Breast epithelium (tissue), 4 donors: ENCODE measurements at places on chromosomes 6 and 20. TPM values are rescaled to one million over a fixed set of nuclear protein-coding genes. Genes with fewer than 3 reads are reported as not detected.

The WDR27 gene
- total RNA-seq, result 21.3 TPM

GRCh38 chr20:944774-945410 lies 28.8 kb upstream of the ANGPT4 start:
- DNase-seq, result no peak

DNA sequence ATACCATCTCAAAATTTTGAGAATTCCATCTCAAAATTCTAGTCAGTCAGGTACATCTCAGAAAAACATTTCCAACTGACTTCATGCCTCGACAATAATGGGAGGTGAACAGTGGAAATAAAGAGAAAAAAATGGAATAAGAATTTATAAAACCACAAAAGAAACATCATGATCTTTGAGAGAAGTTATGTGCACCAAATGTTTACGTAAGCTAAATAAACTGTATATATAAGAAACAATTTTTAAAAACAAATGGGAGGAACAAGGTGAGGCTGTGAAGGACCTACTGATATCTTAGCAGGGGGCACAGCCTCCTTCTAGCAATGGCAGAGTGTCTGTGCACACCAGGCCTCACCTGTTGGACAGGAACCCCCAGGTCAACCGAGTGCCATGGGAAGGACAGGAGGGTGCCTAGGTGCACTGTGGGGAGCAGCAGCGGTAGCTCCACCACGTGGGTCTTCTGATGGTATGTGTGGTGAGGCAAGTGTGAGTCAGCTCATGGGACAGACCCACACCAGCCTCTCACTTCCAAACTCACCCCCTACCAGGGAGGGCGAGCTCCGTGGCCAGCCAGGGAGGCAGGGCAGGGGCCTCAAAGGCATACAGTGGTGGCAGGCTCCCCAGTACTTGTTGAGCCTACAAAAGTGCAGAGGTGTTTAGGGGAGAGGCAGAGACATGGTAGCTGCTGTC lies 23.2 kb downstream of the DIDO1 start:
- DNase-seq, result no peak

DNA sequence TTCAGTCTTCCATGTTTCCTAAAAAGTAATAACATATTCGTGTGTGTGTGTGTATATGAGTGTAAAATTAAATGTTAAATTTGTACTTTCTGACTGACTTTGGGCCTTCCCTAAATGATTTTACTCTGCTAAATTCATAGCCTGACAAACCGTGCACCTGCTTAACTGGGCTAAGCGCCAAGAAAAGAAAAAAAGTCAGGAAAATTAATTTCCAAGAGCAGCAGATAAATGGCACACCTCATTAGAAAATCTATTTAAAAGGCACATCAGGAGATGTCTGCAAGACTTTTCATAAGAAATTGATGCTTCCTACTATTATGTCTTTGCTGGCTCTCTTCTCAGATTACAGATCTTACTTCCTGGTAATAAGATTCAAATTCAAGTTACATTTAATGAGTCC lies 72.4 kb downstream of the TRDN start:
- no peak for DNase-seq

The CLPSL1 gene
- total RNA-seq, result not detected

- DNase-seq, result peak; percentile 44
Observed at GRCh38 chr6:33840048-33840926, 36.5 kb upstream of the MLN start.

DNA sequence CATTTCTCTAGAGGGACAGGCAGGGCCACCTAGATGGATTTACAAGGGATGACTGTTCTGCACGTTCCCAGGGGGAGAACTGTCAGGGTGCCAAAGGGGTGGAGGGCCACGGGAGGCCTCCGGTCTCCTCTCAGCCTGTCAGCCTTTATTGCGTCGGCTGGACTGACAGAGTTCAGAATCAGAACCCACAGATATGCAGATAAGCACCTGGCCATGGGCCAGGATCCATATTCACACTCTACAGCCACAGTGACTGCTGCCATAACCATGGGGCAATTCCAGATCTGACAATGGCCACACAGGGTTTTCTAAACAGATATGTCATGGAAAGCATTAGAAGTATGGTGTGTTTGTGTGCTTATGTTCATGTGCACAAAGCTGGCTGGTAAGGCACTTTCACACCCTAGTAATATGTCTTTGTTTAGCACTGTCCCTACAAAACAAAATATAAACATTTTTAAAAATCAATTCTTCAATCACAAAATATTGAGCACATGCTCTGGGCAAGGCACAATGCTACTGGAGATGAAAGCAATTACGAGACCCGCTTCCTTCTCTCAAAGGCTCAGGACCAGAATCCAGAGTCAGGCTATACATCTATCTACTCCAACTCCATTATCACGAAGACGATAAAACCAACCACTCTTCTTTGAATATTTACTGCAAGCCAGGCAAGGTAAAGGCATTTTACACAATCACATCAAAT lies 29.1 kb downstream of the TRAM2 start:
- DNase-seq, result no peak

DNA sequence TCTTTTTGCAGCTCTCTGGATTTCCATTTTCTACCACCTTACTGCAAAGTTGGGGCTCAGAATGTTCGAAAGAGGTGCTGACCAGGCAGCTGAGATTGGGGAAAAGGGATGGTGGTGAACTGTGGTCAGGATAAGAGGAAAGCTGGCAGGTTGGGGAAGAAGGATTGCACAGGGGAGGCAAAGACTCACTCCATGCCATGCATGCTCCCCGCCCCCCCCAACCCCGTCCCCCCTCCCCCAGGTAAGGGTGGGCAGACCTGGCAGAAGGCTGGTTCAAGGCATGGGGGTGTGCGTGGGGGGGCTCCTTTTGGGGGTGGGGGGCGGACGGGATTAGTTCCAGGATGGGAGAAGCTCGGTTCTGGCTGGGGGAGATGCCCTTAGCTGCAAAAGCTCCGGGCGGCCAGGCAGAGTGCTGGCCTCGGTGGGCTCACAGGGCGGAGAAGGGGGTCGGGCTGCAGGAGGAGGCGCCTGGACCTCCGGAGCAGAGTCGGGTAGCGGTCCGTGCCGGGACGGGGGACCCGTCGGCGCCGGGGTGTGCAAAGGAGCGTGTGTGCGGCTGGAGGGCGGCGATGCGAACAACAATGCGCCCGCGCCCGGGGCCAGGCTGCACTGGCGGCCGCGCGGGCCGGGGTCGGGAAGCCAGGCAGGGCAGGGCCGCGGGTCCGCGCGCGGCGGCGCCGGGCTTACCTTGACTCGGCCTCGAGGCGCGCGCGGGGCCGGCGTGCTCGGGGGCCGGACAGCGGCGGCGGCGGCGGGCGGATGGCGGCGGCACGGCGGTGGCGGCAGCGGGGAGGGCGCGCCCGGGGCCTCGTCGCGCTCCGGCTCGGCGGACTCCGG lies 880 bp downstream of the ADNP start:
- DNase-seq, result no peak

- no peak for DNase-seq
Observed at GRCh38 chr6:137780447-137781034, 86.5 kb upstream of the TNFAIP3 start.

- no peak for DNase-seq
Observed at GRCh38 chr20:36105711-36106226, 48.8 kb upstream of the EPB41L1 start.

The TMEM170B gene
- 4.9 TPM for total RNA-seq

The SPATA25 gene
- 3.9 TPM for total RNA-seq

The ADGRF5 gene
- 22.5 TPM for total RNA-seq

GRCh38 chr6:57305107-57305506 lies 12.3 kb upstream of the PRIM2 start:
- DNase-seq, result no peak

GRCh38 chr6:132131351-132131750 lies 180.2 kb upstream of the CCN2 start:
- DNase-seq, result no peak

DNA sequence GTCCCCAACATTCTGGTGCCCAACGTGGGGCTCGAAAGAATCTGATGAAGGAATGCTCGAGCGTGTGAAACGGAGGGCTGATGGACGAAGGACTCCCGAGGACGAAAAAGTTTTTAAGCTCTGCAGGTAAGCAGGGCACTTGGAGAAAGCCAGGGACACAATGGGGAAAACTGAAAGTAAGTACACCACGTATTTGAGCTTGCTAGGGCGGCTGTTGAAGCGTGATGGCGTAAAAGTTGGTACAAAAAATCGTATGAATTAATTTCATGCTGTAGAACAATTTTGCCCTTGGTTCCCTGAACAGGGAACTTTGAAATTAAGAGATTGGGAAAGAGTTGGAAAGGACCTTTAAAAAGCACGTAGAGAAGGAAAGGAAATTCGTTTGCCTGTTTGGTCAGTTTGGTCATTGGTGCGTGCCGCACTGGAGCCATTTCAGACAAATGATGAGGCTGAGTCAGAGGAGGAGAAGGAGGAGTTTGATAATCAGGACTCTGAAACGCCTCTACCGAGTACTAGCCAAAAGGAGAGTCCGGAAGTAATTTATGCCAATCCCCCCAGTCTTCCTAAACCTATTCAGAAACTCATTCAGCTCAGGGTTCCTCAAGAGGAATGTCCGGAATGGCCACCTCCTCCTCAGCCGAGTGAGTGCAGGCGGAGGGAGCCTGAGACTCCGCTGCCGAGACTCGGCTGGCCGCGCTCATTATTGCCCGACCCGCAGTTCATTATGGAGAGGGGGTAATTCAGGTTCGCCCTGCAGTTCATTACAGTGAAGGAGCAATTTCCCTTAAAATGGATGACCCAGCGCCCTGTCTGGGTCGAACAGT lies 59.2 kb upstream of the PRSS16 start:
- DNase-seq, result no peak

GRCh38 chr6:122704066-122704465 lies 75.5 kb upstream of the FABP7 start:
- DNase-seq, result no peak

DNA sequence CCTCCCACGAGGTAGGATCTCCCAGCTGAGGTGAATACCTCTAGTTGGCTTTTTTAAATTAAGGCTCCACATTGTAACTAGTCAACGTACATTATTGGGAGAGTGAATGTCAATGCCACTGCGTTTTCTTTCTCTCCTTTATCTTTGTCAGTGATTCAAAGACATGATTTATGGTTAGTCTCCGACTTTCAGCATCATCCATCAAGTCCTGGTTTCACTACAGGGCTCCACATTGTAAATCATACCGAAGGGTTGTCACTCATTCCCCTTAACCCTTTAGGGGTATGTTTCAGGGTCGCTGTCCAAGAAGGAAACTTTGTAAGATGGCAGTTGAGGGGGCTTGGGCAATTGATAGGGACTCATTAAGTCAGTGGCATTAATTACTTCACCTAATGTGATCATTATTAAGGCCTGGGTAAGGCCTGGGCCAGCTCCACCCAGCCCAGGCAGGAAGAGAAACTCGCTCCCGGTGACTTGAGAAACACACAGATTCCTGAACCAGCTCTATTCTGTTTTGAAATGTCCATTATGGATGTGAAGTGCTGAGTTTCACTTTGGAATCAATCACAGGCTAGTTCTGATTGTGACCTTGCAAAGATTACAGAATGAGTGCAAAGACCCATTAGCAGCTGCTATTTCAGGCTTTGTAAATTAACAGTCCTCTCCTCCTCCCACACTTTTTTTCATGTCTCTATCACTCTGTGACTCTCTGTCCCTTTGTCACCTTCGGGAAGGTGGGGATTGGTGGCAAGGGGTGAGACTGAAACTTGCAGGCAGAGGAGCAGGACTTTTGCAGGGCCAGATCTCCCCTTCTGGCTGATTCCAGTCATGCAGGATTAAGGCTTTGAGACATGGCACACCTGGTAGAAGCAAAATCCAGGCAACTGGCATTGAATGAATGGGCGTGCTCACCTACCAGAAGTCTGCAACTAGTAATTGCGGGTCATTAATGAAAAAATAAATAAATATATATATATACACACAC lies 222.4 kb downstream of the TSHZ2 start:
- DNase-seq, result no peak

- DNase-seq, result no peak
Observed at GRCh38 chr20:50680105-50680960, 11.0 kb downstream of the RIPOR3 start.

The VWA7 gene
- total RNA-seq, result 1.6 TPM

- DNase-seq, result no peak
Observed at GRCh38 chr20:57620274-57620990, at the start of gene ZBP1. TSS of gene ZBP1 (minus strand) at chr20:57620426. CDS start at chr20:57620295, 131 bp downstream.

- no peak for DNase-seq
Observed at GRCh38 chr20:63265891-63266515, 6.6 kb upstream of the ARFGAP1 start.

- DNase-seq, result no peak
Observed at GRCh38 chr6:99838607-99839006, 155.4 kb downstream of the MCHR2 start.

DNA sequence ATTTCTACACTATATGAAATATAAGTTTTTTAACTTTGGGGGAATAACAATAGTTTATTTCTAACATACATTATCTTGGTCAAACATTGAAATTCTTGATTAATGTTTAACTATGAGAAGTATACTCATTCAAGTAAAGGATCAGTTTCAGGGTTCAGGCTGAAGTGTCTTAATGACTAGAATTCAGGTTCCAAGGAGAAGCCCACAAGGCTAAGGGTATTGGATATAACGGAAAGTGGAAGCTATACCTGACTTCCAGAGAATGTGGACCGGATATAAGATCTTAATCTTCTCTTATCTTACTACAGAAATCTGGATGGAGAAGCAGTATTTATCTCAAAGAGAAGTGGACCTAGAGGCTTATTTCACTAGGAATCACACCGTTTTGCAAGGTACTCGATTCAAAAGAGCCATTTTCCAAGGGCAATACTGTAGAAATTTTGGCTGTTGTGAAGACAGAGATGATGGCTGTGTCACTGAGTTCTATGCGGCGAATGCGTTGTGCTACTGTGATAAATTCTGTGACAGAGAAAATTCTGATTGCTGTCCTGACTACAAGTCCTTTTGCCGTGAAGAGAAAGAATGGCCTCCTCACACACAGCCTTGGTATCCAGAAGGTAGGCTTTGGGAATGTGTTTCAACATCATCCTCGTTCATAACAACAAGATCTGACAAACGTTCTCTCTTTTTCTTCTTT lies at the start of gene TINAG:
Gene TINAG, plus strand, starts transcription at position 153 of the 697 bp plus-strand sequence. Its CDS starts 110 bp downstream, at position 263.
- DNase-seq, result no peak
